ENCODE measurements at places on chromosomes 3 and 15. TPM values are rescaled to one million over a fixed set of nuclear protein-coding genes. Genes with fewer than 3 reads are reported as not detected.
A peak's percentile ranks its signal among the peaks of the same experiment; 100 is the strongest.

- DNase-seq = no peak
Observed at GRCh38 chr15:85545752-85546151, 165.3 kb downstream of the AKAP13 start.

DNA sequence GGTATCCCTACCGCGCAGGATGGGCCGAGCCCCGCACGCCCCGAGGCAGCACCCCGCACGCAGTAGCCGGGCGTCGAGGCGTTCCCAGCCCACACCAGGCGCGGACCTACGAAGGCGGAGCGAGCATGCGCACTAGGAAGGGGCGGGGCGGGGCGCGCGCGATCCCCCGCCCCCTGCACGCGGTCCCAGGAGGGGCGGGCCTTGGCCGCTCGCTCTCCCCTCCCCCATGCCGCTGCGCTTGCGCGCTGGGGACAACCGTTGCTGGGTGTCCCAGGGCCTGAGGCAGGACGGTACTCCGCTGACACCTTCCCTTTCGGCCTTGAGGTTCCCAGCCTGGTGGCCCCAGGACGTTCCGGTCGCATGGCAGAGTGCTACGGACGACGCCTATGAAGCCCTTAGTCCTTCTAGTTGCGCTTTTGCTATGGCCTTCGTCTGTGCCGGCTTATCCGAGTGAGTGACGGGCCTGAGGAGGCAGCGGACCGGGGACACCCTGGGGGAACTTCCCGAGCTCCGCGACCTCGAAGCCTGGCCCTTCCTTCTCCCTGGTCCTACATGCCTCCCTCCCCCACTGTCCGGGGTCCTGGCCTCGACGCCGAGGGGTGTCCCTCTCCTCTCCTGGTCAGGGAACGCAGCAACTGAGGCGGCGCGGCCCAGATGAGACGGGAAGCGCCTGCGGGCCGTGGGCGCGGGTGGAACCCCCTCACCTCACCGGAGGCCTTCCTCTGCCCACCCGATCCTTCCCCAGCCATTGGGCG, at the start of gene SPESP1:
Gene SPESP1 (plus strand): TSS at position 258 of the 755 bp plus-strand sequence. CDS start 129 bp downstream, at position 387.
- DNase-seq = peak; percentile 18

DNA sequence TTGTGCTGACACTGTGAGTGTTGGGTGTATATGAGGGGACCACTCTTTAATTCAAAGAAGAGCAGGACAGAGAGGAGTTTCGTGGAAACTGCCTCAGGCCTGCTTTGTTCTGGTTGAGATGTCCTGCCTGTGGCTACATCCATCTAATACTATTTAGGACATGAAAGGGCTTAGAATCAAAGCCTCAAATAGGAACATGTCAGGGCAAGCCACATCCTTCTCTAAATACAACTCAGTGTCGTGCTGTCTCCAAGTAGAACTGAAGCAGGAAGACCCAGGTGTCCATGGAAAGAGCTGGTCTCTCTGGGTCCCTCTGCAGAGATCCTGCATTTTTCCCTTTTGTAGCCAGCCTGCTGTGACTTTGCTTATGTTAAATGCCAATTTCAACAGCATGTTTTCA, 156.2 kb upstream of the UMPS start:
- no peak for DNase-seq

- no peak for DNase-seq
Observed at GRCh38 chr3:61936344-61936937, 375.1 kb downstream of the PTPRG start.

DNA sequence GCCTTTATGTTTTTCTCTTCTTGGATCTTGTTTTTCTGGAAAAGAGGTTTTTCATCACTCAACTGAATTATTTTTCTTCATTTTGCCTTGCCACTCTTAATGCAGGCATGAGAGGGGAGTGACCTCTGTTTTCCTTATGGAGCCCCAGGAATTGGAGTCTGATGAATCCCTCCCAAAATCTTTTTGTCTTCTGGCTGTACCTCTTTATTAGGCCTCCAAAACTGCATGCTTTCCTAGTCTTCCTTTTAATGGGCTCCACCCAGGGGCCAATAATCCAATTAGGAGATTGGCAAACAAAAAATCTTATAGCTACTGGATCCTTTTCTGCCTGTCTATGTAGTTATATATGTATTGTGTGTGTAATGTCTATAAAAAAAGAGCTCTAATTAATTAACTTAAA, 192.4 kb upstream of the PEX5L start:
- DNase-seq = no peak

GRCh38 chr15:29921130-29921601, 98.9 kb upstream of the TJP1 start:
- DNase-seq = no peak

GRCh38 chr15:60573936-60574335, 95.0 kb upstream of the ICE2 start:
- no peak for DNase-seq

DNA sequence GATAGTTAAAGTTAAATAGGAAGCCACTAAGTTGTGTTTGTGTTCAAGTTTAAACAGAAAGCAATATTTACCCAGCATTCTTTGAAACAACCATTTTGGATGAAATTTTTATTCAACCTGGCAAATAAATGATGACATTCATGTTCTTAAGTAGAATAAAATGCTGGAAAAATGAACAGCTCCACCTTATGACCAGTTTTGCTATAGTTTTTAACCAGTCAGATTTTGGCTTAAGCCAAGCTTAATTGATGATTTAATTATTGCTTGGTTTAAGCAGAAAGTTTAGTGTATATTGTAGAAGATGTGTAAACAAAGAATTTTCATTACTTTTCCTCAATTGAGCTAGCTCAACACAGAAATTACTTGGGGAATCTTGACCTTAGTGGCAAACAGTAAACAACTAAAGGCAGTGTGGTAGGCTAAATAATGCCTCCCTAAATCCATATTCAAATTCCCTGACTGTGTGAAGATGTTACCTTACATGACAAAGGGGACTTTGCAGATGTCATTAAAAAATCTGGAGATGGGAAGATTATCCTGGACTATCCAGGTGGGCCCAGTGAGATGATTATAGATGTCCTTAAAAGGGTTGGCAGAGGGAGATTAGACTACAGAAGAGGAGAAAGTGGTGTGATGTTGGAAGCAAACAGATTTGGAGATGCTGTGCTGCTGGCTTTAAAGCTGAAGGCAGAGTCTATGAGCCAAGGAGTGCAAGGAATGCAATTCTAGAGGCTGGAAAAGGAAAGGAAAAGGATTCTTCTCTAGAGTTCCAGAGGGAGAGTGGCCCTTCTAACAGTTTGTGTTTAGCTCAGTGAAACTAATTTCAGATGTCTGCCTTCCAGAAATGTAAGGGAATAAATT, 448.6 kb upstream of the GOLIM4 start:
- DNase-seq = no peak

DNA sequence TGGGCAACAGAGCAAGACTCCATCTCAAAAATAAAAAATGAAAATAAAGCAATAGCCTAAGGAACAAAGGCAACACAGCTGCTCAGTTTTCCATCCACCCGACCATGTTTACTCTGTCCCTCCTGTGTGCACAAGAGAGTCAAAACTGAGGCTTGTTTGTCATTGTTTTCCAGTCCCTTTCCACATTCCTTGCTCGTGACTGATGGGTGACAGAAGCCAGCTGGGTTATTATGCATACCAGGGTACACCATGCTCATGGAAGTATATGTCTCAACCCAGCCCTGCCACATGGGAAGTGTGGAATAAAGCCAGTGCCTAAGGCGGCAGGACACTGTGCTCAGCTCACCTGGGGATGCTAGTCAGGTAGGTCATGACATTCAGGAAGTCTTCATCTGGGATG, 49.5 kb downstream of the MCF2L2 start:
- no peak for DNase-seq

DNA sequence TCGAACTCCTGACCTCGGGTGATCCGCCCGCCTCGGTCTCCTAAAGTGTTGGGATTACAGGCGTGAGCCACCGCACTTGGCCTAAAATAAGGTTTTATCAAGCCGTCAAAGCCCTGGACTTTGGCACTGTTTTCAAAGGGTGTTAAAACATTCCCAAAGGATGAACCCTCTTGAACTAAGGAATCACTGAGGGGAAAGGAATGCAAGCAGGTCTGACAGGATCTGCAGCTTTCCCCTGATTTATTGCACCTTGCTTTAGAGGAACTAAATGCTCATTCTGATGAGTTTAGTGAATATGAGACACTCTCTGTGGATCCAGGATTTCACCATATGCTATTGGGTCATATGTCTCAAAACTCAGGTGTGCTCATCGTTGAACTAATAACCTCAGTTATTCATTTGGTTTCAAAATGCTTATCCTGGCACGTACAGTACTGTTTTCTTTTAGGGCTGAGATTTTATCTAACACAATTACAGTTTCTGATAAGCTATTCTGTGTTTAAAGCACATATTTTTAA, 63.0 kb upstream of the TSC22D2 start:
- no peak for DNase-seq

The MYO5C gene
- polyA plus RNA-seq = 0.32 TPM

The ATP2B2 gene
- 0.06 TPM for polyA plus RNA-seq

The ATP8B4 gene
- not detected for polyA plus RNA-seq

The SYNPR gene
- not detected for polyA plus RNA-seq
